ENCODE measurements at places on chromosomes 16 and 17.

- DNase-seq: no peak
These were observed 15.8 kb upstream of the RBBP6 start for GRCh38 chr16:24523569-24523968.

GRCh38 chr17:16912021-16912962 lies 59.6 kb downstream of the TNFRSF13B start:
- DNase-seq: no peak

DNA sequence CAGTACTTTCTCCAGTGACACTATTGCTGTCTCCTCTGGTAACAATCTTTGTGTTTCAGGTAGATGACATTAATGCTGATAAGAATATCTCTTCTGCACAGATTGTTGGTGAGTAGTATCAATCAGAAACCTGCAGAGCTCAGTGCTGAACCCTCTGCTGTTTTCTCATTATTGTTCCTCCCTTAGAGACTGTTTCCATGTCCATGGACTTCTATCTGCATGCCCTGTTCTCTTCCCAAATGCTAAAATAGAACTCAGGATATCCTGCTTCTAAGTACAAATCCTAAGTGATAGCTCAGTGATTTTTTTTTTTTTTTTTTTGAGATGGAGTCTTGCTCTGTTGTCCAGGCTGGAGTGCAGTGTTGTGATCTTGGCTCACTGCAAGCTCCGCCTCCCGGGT lies 29.4 kb downstream of the IST1 start:
- no peak for DNase-seq

DNA sequence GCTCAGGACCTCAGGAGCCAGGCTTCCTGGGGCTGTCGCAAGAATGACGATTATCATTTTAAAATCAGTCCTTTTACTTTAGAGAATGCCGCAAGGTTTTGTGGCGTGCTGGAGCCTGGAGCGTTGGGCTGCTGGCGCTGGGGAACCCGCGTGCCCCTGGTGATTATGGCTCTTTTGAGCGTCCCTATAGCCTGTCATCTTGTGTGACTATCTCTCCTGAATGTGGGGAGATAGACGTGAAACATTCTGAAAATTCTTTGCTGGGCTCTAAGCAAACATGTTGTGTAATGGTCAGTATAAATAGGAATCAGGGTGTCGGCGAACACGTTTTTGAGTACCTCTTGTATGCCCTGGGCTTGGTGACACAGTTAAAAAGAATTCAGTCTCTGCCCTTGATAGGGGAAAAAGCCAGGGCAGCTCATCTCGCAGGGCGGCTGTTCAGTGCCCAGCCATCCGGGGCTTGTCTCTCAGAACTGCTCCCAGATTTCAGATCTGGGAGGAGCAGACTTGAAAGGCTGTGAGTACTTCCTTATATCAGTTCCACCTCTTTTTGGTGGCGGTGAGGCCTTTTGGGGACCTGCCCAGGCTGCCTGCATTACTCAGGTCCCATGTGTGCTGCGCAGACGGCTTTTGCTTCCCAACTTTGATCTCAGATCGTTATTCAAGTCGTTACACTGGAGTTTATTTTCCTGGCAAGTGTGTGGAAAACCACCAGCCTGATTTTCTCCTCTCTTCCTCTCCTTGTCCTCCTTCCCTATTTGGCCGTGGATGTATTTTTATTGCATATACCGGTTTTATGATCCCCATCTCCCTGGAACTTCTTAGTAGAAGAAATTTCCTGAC lies 973 bp downstream of the SLC7A6 start:
- DNase-seq: peak; percentile 67
